ENCODE measurements at places on chromosomes 4 and X. TPM values are rescaled to one million over a fixed set of nuclear protein-coding genes. Genes with fewer than 3 reads are reported as not detected.

DNA sequence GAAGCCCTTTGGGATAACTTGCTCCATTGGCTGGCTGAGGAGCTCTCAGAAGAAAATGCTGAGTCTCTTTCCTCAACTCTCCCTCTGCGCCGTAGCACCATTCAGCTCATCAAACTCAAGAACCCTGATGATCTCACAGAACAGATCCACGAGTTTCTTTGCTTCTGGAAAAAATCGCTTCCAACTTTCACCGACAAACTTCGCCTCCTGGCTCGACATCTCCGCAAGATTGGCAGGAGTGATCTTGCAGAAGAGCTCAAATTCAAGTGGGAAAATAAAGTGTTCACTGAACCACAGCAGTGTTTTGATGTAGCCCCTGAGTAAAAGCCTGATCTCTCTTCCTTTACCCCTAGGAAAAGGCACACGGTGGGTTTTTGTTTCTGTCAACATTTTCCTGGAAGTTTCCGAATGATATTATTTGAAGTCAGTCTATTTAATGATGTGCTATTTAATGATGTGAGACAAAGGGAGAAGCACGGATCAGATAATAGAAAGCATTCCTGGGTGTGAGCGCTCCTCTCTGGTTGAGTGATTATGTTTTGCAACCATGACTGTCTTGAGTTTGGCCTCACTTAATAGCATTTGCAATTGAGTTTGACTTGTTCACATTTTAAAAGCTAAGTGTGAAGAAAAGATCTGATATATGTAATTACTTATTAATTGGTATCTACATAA is 62.2 kb downstream of the DTHD1 start:
- H3K4me3 ChIP-seq = no peak overlapping the region
- peaks cover 4% of the 10 kb centered on the region for H3K36me3 ChIP-seq
- no peak overlapping the region for H3K27ac ChIP-seq
- DNase-seq = no peak

The CABS1 gene
- total RNA-seq = not detected

DNA sequence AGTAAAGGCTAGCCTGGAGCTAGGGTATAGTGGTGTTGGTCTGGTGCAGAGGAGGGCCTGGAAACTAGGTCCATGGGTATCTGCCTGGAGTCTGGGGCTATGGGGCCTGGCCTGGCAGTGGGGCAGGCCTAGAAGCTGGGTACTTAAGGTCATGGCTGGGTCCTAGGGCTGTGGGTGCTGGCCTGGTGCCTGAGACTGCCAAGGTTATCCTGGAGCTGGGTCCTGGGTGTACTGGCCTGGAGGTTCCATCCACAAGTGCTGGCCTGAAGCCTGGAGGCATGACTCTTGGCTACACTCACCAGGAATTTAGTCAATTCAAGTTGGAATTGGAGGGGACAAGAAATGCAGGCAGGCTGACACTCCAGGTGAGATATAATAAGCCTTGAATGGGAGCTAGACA is 108.4 kb upstream of the ZCCHC13 start:
- H3K36me3 ChIP-seq = no peaks in the 10 kb centered on the region
- DNase-seq = no peak
- H3K27me3 ChIP-seq = no peaks in the 10 kb centered on the region
- H3K4me3 ChIP-seq = no peak overlapping the region
- H3K27ac ChIP-seq = no peak overlapping the region

- no peak for DNase-seq
- H3K36me3 ChIP-seq = peaks cover 2% of the 10 kb centered on the region
- H3K27me3 ChIP-seq = no peaks in the 10 kb centered on the region
These were observed 13.7 kb upstream of the SMIM20 start for GRCh38 chr4:25900310-25900709.

- DNase-seq = no peak
- no peak overlapping the region for H3K4me3 ChIP-seq
- no peak overlapping the region for H3K27ac ChIP-seq
- no peaks in the 10 kb centered on the region for H3K36me3 ChIP-seq
- H3K4me1 ChIP-seq = no peaks in the 10 kb centered on the region
These were observed 459.0 kb downstream of the PDGFC start for GRCh38 chr4:156512622-156513021.

The BMX gene
- total RNA-seq = not detected

GRCh38 chr4:125344198-125344597 is 29.4 kb downstream of the FAT4 start:
- no peak for DNase-seq
- H3K27ac ChIP-seq = no peak overlapping the region
- no peak overlapping the region for H3K4me3 ChIP-seq
- H3K4me1 ChIP-seq = no peaks in the 10 kb centered on the region
- H3K36me3 ChIP-seq = no peaks in the 10 kb centered on the region

- no peaks in the 10 kb centered on the region for H3K27me3 ChIP-seq
- H3K4me1 ChIP-seq = no peaks in the 10 kb centered on the region
- H3K36me3 ChIP-seq = no peaks in the 10 kb centered on the region
- H3K4me3 ChIP-seq = no peak overlapping the region
- DNase-seq = no peak
These were observed 664.5 kb downstream of the PDHA2 start for GRCh38 chr4:96504386-96504785.

Data from T-helper 17 cell (primary cell).